ENCODE measurements at places on chromosomes 12 and 14.

DNA sequence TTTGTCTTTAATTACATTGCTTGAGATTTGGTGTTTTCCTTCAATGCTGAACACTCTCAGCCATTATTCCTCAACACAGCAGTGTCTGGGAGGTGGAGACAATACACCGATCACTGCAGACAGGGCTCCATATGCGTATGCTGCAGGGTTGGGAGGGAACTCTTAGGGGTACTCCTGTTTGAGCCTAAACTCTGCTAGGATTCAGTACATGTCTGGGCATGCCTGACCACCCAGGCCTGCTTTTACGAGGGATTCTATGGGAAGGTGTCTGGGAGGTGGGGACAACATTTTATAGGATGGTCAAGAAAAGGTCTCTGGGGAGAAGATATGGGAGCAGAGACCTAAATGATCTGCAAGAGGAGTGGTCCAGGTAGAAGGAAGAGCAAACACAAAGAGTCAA, 34.3 kb downstream of the DHRS2 start:
- DNase-seq = no peak

GRCh38 chr12:52944683-52945388, 4.1 kb upstream of the KRT18 start:
- DNase-seq = no peak

DNA sequence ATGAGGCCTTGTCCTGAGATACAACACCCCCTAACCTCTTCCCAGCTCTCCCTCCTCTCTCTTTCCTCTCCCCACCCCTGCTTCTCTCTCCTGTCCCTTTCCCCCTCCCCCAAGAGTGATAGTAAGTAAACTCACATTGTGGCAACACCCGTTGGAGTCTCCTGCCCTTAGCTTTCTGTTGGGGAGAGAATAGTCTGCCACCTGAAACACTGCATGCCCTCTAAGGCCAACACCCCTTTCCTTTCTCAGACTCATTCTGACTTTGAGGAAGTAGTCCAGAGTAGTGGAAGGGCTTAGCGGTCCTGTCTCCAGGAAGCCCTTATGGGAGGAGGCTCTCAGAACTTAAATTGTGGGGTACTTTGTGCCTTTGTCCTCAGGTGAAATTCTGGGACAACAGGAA, 95.2 kb downstream of the PRKCH start:
- DNase-seq = no peak

- no peak for DNase-seq
Measured at GRCh38 chr14:75141062-75141461, 14.2 kb upstream of the NEK9 start.

DNA sequence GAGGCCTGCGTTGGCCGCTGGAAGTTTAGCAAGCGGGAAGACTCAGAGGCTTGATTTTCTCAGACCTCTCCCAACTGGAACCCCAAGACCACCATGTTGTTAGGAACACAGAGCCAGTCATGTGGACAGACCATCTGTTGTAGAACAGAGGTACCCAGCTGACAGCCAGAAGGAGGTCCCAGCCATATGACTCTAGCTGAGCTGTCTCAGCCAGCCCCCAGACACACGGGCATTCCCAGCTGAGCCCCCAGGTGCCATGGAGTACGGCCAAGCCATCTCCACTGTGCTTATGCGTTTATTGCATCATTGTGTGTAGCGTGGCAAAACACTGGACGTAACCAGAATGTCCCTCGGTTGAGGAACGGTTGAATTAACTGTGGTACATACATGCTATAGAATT, 421.9 kb downstream of the TMEM132D start:
- no peak for DNase-seq

Data from tibial artery (tissue), 4 donors.